ENCODE measurements at places on chromosomes 7 and 10.

- no peak for DNase-seq
Measured at GRCh38 chr10:75954486-75954885, 523.1 kb downstream of the LRMDA start.

DNA sequence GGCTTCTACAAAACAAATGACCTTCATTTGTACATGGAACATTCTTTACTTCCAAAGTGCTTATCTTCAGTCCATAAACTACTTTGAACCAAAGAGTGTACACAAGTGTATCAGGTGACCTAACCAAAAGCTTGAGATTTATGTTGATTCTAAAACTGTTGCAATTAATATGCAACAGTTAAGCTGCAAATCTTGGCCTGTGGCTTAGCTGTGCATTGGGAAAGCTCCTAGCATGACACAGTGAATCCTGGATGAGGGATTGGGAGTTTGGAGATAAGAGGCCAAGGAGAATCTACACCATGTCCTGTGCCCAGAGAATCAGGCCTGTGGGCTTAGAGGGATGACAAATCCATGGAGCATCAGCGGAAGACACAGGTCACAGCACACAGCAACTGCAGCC is 105.2 kb upstream of the GSDME start:
- DNase-seq: no peak

DNA sequence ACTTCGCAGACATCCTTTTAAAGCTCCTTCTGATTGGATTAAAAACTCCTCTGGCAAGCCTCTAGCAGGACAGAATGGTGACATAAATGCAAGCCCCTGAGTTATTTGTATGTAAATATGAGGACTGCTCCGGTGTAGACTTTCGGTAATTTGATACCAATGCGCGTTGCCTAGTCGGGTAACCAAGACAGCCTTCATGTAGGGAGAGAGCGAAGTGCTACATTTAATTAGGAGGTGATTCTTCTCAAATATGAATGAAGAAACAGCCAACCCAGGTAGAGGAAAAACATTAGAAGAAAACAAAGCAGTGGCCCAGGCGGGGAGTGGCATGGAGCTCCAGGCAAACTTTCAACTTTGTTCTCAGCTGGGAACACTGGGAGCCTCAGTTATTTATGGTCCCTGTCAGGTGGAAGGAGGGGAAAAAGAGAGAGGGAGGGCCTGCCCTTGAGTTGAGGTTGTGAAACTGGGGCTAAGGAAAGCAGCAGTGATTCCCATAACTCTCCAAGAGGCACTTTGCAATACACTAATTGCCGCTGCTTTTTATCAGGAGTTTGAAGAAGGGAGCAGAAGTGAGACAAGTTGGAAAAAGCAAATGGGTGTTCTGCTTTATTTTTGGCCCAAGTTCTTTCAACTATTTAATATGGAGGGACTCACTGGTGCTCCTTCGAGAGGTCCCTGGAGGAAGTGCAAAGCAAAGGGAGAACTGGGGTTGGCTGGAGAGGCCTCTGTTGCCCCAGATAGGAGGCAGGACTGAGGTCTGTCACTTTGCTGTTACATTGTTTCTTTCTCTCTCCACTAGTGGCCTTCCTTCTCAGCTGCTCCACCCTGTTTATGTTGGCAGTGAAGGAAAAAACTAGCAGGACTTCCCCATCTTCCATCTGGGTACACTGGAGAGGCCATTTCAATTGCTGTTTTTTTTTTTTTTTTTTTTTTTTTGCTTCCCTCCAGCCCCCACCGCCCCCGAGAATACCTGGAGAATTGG is 234.6 kb upstream of the CCDC6 start:
- no peak for DNase-seq

DNA sequence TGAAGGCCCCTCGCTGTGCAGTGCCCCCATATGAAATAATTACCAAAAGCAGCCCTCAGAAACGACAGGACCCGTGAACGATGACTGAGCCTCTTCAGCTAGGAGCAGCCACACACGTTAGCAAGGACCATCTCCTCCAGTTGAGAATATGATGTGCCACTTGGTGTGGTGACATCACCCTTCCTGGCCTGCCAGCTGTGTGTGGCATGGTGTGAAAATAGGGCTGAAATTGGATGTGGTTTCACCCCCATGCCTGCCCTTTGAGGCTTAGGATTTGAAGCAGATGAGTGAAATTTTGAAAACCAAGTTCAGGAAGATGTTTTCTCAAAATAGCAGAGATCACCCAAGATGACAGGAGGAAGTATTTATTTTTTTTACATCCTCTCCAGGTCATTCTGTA is 49.1 kb upstream of the BTBD16 start:
- DNase-seq: no peak

DNA sequence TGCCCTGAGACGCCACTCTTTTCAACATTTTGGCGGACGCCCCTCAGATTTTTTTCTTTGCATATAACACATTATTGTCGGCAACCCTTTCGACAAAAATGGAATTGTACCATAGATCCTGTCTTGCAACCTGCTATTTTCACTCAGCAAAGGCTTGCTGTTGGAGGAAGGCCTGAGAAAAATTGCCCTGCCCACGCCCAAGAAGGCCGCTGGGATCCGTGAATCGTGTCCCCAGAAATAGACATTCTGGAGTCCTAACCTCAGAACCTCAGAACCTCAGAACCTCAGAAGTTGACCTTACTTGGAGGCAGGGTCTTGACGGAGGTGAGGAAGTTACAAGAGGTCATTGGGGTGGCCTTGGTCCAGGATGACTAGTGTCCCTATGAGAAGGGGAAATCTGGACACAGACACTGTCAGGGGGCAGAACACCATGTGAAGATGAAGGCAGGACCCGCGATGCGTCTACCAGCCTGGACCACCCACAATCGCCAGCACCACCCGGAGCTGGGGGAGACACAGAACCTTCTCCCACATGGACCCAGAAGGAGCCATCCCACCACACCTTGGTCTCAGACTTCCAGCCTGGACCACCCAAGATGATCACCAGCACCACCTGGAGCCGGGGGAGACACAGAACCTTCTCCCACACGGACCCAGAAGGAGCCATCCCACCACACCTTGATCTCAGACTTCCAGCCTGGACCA is 19.1 kb upstream of the DNAAF5 start:
- DNase-seq: no peak

DNA sequence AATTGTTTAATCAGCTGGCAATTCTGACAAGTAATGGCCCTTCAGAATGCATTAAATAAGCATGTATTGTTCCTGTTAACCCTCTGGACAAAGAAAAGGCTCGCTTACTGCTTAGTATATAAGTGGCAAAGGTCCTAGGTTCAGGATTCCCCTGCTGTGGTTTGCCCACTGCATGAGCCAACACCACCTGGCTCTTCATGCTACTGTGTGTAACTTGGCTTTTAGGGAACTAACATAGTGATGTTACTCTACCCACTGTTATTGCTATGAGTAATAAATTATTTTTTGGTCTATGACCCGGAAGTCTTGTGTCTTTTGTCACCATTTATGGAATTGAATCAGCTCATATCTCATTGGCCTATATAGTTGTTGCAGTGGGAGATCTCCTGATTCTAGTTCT is 791.7 kb upstream of the PHF14 start:
- no peak for DNase-seq

GRCh38 chr7:105748701-105749100 is 127.7 kb downstream of the ATXN7L1 start:
- DNase-seq: no peak

DNA sequence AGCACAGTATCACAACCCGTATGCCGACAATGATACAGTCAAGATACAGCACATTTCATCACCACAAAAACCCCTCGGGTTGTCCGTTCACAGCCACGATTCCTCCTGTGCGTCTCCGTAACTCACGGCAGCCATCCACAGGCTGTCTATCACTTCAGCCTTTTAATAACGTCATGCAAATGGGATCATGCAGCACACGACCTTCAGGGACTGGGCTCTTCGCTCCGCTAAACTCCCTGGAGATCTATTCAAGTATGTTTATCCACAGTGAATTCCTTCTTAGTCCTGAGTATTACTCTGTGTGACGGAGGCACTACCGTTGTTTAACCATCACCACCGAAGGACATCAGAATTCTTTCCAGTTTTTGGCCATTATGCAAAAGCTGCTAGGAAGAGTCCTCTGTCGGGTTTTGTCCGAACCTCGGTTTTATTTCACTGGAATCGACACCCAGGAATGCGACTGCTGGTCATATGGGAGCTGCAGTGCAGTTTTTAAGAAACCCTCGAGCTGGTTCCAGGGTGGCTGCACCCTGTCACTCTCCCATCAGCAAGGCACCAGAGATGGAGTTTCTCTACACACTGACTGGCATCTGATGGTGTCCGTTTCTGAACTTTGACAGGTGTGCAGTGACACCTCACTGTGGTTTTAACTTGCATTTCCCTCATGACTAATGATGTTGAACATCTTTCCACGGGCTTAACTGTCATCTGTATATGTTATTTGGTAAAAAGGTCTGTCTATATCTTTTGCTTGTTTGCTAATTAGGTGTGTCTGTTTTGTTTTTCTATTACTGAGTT is 193.6 kb downstream of the MAD1L1 start:
- DNase-seq: no peak

DNA sequence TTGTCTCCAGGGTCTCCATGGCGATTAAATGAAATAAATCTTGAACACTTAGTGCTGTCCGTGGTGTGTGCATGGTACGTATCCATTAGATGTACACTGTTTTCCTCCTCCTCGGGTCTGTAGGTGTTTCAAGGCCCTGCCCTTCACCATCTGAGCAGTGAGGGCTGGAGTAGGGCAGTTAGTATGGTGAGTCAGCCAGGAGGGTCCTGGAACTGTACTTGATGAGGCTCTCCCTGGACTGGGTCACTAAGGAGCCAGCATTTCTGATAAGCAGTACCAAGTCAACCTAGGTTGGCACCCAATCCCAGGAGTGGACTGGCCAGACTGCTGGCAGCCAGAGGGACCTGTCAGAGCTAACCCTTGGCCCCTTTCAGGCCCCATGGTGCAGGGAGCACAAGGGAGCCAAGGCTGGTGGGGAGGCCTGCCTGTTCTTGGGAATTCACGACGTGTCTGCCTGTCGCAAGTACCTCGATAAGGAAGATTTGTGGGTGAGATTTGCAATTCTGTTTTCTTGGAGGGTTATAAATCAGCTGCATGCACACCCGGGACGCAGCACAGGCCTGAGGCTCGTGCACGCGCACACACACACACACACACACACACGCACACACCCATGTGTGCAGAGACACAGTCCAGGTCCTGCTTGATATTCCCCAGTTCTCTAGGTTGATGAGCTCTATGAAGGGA is 114.2 kb downstream of the ZMIZ1 start:
- no peak for DNase-seq
